ENCODE measurements at places on chromosomes 7 and 10. TPM values are rescaled to one million over a fixed set of nuclear protein-coding genes. Genes with fewer than 3 reads are reported as not detected.

DNA sequence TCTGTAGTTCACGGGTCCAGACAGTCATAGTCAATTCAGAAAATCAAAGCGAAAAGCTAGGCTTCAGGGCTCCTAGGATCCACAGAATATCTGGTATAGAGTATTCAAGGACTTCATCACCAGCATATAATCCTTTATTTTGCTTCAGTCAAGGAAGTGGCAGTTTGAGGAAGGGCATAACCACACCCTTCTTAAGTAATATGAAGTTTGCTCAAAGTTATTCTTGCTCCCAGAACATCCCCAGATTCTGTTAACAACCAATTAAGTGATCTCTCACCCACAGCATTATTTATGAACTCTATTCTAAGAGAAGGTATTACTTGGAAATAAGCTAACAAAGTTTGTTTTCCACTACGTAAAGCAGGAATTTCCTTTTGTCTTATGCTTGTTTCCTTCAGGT, 13.2 kb downstream of the CWF19L1 start:
- DNase-seq = no peak

The CALCR gene
- not detected for total RNA-seq

DNA sequence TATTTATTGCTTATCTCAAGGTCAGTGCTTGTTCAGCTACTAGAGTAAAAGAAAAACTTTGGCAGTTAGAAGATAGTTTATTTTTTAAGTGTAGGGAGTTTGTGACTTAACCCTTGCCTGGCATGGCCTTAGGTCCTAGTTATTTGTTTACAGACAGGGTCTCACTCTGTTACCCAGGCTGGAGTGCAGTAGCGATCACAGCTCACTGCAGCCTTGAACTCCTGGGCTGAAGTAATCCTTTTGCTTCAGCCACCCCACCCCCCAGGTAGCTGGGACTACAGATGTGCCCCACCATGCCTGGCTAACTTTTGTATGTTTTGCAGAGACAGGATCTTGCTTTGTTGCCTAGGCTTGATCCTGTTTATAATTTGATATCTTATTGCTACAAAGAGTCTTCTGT, 4.2 kb downstream of the ANLN start:
- no peak for DNase-seq

GRCh38 chr10:32155075-32155516, 98.9 kb upstream of the KIF5B start:
- DNase-seq = no peak

DNA sequence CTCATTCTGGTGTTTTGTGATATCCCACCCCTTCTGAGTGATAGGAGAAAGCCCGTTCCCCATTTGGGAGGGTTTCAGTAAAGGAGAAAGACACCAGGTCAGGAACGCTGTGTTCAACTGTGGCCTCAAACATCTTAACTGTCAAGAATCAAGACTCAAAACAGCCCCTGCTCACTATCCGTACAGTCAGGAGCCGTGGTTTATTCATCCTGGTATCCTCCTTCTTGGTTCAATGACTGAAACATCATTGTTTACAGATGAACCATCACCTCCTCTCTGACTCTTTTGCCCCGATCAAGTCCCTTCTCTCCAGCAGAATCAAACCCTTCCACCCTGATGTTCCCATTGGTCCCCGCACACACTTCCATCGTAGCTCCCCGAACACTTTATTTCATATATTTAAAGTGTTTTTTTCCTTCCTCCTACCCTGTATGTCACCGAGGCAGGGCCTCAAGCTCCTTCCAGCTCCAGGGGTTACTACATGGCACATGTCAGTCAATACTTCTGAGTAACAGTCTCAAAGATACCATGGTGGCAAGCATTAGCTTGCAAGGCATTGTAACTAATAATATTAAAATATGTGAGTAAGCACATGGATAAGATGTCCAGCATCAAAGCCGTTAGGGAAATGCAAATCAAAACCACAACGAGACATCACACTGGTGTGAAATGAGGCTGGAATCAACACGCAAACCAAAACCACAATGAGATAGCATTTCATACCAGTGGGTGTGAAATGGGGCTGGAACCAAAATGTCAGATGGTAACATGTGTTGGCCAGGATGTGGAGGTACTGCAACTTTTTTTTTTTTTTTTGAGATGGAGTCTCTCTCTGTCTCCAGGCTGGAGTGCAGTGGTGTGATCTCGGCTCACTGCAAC, 124.7 kb upstream of the C1QL3 start:
- peak; percentile 30 for DNase-seq

DNA sequence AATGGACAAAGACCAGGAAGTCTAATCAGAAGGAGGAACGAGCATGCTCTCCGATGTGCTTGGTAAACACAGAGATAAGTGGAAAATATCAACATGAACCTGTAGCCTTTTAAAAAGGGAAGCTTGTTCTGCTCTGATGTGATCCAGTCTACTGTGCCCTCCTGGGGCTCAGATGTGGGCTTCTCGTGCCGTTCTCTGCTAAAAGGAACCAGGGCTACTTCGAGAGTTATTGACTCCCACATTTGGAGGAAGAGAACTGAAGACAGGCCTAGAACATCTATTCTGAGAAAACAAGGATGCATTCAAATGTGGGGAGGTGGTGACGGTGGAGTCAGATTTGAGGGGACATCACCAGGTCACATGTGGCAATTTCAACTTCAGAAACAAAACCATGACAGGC, 325.4 kb downstream of the GLRX3 start:
- no peak for DNase-seq

The MINDY4 gene
- 1.6 TPM for total RNA-seq

GRCh38 chr7:133288970-133289369, 36.1 kb downstream of the EXOC4 start:
- DNase-seq = no peak

GRCh38 chr10:70174058-70174741, 3.9 kb upstream of the SAR1A start:
- peak; percentile 58 for DNase-seq

- no peak for DNase-seq
Observed at GRCh38 chr7:66964411-66964810, 31.0 kb downstream of the SBDS start.

The GRM3 gene
- total RNA-seq = not detected

GRCh38 chr10:12214763-12215218, 18.8 kb downstream of the CDC123 start:
- DNase-seq = peak; percentile 15

DNA sequence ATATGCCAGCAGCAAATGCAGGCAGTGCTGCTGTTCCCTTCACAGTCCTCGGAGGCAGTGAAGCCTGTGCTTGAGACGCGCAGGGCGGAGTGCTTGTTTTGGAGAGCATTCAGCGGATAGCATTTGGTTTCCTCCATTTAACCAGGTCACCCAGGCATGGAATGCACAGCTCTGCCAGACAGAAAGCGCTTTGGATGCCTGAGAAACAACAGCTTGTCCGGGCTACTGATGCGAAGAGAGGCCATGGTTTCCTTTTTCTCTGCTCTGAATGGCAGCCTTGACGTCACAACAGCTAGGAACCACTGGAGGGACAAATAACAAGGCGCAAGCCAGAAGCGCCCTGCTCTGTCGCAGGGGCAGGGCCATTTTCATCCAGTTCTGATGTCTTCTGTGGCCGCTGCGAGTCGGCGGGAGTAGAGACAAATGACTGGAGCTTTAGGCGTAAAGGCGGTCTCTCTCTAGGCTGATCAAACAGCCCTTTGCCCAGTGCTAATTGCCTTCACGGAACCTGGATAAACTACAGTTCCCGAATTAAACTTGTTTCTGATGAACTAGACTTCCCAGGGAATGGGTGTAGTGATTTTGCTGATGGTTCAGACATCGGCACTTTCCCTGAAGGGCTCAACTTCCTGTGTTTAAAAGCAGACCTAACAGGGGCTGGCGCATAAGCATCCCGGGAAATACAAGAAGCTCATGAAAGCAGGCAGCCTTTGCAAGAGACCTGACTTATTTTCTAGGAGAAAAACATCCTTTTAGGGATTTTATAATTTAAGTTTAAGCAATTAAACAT, 187.6 kb upstream of the KLF14 start:
- no peak for DNase-seq

- DNase-seq = no peak
Observed at GRCh38 chr7:124790645-124791044, 25.1 kb upstream of the GPR37 start.

The AKR1C3 gene
- total RNA-seq = 0.33 TPM

DNA sequence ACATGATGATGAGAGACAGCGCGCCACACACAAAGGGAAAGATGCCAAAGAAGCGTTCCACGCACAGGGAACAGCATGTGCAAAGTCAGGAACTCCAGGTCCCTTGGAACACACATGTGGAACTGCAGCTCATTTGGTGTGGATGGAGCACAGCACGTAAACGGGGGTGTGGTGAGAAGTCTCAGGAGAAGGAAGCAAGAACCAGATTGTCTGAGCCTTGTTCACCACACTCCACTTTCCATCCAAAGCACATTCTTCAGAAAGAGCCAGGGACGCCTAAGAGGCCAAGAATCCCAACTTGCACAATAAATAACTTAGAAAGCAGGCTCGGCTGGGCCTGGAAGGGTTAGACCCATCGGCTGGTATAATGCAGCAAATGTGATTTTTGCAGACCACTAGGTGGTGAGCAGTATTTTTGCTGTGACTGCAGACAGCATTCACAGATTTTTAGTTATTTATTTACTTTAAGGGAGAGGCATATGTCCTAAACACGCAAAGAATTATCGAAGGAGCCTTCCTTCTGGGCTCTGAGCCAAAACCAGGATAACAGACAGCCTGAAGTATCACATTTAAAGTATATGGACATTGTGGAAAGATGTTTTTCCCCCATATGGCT, 27.9 kb upstream of the ASCC1 start:
- DNase-seq = no peak

- DNase-seq = peak; percentile 10
Observed at GRCh38 chr10:71217266-71218045, 5.1 kb downstream of the UNC5B start.

DNA sequence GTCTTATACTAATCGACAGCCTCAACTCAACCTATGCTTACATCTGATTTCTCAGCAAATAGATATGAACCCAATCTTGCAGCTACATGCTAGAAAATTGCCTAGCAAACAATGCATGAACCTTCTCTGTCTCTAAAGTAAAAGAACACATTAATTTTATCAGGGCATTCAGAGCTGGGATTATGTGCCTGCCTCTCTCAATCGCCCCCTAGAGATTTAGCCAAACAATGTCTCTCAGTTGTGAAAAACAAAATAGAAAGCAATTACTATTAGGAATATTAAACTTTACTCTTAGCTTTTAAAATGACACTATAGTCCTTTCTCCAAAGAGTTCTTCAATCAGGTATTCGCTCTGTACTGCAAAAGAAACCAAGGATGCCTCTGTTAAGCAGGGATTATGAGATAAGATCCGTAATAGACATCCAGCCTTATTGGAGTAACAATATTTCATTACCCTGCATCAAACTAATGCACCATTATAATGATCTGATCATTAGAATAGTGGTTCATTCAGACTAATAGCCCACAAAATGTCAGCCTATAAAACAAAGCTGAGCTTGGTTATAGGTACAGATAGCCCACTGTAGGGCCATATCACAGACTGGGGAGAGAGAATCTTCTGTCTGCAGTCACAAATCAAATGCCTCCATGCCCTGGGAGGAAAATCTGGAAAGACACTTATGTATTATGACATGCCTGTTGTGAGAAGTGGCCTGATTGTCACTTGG, 736.9 kb downstream of the PARD3 start:
- no peak for DNase-seq

DNA sequence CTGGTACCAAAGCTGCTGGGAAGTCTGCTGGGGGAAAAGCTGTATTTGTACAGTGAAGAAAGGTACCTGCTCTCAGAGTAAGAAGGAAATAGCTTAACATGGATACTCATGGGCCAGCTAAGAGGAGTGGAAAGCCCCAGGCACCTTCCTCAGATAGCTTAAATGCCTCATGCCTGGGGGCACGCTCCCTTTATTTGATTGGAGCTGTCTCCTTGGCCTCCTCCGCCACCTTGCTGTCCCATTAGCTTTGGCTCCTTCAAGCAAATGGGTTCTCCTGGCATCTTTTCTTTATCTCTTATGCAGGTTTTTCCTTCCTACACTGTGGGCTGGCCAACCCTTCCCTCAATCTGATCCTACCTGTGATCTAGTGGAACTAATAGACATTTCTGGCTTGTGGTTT, 318.5 kb downstream of the SH2D4B start:
- DNase-seq = no peak

The FAM25G gene
- not detected for total RNA-seq

GRCh38 chr10:100571084-100571856, 35.5 kb downstream of the HIF1AN start:
- no peak for DNase-seq

DNA sequence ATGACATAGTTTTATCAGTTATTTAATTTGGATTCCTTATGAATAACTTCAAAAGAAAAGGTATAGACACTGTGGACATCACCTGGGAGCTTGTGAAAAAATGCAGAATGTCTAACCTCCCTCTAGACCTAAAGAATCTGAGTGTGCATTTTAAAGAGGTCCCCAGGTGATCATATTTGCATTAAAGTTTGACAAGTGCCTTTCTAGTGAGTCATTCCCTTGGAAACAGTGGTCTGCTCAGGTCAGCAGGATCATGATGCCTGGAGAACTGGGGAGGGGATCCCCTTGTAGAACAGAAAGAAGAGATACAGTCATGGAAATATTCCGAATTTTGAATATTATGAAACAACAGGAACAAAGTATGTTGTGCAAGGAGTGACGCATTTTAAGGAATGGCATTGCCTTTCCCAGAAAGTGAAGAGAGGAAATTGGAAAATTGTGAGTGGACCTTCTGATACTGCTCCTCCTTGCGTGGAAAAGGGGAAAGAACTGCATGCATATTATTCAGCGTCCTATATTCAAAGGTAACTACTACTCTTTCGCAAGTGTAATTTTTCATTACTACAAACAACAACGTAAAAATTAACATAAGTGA, 4.6 kb downstream of the STEAP2 start:
- no peak for DNase-seq

- DNase-seq = peak; percentile 63
Observed at GRCh38 chr7:47968847-47969774, 10.3 kb downstream of the HUS1 start.

DNA sequence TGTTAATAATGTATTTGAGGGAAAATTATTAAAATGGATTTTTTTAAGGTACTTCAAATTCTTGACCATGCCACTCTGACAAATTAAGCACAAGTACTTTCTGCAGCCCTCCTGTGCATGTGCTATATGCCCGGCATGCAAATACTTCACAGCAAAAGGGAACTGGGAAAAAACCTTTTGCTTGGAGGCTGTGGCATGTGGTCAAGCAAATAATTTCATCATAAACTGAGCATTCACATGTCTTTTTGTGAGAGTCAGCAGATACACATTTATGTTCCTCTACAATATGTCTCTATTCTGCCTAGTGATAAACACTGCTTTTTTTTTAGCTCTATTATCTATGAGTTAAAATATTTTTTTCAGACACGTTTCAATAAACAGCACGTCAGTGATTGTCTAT, 53.7 kb upstream of the SEMA3A start:
- no peak for DNase-seq

The PTPRZ1 gene
- total RNA-seq = not detected

The NRP1 gene
- total RNA-seq = 1.6 TPM

- no peak for DNase-seq
Observed at GRCh38 chr7:55326081-55326835, 38.9 kb upstream of the LANCL2 start.

The MPP7 gene
- 12.8 TPM for total RNA-seq

Measured in activated CD4-positive, alpha-beta memory T cell treated with anti-CD3 and anti-CD28 coated beads for 36 hours (primary cell).